Glutamatergic neuron (in vitro differentiated cells): ENCODE measurements at places on chromosomes 3 and 15. TPM values are rescaled to one million over a fixed set of nuclear protein-coding genes. Genes with fewer than 3 reads are reported as not detected.

DNA sequence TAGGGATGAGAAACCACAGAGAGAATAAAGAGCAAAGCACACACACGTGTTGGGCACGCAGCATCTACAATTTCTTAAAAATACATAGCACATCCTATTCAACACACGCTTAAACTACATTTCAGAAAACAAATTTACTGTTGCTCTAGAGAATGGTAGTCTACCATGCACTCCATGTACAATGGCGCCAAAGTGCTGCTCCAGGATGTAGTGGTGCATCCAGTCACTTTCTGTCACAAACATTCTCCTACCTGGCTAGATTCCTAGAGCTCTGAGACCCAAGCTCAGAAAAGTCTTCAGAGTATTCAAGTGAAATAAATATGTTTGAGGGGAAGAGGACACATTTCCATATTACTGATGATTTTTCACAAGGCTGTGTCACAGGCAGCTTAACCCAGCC lies 374.3 kb downstream of the CTNNB1 start:
- no peak for DNase-seq

The ZNF80 gene
- not detected for total RNA-seq

The SLC24A1 gene
- total RNA-seq: 4.7 TPM

DNA sequence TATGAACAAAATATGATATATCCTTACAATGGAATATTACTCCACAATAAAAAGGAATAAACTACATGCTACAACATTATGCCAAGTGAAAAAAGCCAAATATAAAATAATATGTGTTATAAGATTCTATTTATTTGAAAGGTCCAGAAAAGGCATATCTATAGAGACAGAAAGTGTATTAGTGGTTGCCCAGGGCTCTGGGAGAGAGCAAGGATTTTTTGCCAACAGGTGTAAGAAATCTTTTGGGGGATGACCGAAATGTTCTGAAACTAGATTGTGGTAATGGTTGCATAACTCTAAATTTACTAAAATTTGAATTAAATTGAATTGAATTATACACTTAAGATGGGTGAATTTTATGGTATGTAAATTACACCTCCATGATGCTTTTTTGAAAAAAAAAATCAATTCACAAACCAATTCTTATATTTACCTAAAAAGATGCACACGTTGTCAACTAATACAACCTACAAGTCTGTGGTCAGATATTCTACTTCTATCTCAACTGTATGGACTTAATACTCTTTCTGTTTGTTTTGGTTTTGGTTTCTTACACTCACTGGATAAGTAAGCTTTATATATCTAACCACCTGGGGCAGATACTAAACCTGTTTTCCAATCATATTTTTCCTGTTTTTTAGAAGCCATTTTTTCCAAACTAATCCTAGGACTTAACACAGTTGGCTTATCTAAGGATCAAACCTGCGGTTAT lies 75.8 kb downstream of the FBN1 start:
- no peak for DNase-seq

DNA sequence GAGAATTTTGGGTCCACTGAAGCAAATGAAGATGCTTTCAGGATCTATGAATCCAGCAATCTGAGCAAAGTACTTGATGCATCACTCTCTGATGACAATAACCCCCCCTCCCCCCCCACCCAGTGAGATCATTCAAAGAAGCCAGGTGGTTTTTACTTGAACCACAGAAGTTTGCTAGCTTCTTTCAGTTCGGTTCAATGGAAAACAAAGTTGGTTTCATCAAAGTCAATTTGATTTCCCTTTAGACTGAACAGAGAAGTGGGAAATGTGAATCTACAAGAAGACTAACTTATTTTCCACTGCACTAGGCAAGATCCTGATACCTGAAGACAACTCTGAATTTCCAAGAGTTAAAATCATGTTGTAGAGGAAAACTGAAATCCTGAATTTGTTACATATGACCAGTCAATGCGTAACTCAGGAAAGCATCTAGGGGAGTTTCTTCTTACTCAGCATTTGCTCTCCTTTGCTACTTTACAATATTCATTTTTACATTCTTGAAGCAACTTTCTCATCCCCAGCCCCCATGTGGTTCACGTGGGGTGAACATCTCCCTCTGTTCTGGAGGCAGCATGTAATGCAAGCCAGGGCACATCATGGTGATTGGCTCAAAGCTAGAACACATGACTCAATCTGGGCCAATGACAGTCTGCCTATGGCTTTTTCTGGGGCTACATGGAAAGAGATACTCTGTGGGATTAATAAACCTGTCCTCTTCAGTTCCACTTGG lies 572.6 kb downstream of the FOXP1 start:
- no peak for DNase-seq

DNA sequence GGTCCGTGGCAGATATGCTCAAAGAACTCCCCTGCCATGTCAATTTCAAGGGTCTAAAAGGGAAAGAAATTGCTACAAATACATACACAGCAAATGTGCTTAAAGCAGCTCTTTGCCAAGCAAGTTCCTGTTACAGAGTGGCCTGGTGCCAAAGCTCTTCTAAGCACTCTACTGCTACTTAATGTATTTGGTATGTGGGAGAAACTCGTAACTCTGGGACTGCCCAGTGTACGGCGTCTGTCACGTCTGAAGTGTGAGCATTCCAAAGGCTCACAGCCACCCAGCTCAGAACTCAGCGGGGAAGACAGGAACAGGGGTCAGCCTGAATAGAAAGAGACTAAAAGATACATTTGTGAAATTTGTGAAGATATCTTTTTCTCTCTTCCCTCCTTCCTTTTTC lies 54.6 kb downstream of the RBMS3 start:
- DNase-seq: no peak

The ACOX2 gene
- 0.59 TPM for total RNA-seq
